ENCODE measurements at places on chromosomes 1 and 21.

DNA sequence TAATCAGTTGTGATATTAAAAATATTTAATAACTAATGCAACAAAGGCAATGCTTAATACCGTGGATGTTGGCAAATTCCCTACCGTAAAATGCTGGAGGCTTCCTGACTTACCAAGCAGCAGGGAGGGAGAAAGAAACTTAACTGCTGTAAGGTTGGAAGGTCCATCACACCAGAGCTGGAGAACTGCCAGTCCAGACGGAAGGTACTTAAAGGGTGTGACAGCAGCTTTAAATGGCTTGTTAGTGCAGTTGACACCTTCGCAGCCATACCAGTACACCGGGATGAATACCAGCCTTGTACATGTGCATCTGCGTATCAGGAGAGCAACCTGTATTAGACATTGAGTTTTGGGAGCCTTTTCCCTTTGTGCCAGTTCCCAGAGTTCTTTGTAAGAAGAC is 269.5 kb upstream of the NCAM2 start:
- DNase-seq = no peak

DNA sequence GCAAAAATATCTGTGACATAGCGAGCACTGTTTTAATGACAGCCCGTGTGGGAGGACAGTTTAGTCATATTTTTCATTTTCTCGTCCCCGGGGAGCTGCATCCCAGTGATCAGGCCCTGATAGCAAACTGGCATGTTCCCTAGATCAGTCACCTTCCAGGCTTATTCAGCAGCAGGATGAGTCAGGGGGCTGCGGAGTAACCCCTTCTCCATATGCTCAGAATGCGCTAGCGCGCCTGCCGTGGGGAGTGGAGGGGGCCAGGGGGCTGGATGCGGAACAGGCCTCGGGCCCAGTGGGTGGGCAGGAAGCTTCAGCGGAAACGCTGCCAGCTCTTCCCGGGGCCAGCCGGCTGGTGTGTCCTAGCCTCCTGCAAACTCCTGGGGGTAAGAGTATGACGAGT is 94.0 kb downstream of the KCND3 start:
- DNase-seq = no peak

DNA sequence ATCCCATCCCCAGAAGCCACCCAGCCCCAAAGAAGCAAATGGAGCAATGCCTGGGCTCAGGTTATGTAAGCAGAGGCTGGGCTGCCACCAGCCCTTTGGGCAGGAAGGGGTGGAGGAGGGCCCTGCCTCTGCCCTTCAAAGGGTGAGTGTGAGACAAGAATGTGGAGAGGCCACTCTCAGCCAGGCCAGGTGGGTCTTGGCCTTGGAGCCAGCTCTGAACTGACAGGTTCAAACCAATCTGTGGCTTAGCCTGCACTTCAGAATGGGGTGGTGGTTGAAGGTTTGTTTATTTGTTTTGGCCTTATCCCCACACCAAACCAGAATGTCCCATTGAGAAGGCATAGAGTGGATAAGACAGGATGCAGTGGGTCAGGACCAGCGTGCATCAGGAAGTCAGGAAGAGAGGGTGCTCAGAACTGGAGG is 29.8 kb downstream of the C1orf116 start:
- no peak for DNase-seq

DNA sequence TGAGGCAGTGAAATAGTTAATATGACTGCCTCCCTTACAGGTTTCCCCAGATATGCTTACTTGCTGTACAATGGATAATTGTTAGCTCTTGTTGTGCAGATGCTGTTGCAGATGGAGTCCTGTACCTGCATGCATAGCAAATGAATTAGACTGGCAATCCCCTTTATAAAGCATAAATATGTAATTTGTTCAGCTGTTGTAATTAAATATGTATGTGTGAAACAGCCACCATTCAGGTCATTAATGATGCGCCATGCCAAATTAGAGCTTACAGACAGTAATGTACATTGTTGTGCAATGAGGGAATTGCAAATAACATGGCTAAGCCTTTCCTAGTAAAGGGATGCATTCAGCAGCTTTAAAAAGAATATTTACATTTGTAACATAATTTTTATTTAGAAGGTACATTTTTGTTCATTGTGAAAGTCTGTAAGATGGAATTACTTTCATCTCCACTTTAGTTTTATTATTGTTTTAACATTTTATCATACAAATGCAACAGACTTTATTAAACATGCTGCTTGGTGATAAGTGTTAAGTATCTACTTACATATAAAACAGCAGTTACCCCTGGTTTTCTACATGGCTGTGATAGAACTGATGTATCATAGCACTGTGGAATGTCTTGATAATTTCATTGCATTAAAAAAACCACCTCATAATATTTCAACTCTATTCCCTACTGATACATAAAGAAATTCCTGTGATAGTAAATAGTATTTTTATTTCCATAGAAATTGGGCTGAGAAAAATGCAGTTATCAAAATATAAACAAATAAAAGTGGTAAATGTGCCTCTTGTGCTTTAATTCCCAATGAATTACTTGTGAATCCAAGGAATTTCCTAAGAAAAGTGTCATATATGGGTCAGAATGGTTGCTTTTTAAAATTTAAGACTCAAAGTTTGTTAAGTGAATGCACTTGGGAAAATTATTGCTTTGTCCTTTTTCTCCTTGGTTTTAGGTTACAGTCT is 99.0 kb downstream of the NFIA start:
- peak; percentile 62 for DNase-seq

- no peak for DNase-seq
Measured at GRCh38 chr1:162676087-162676486, 43.8 kb downstream of the DDR2 start.

DNA sequence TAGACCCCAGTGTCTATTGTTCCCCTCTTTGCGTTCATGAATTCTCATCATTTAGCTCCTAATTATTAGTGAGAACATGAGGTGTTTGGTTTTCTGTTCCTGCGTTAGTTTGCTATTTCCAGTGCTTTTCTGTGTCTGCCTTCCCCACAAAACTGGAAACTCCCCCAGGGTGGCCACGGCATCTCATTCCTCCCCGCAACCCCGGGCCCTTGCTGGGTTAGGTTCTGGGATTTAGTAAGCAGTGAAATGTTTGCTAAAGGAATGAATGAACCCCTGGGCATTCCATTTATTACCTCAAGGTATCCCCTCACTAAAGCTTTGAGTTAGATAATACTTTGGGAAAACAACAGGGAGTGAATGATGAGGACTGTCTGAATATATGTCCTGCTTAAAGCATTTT is 142.9 kb downstream of the GLUL start:
- DNase-seq = no peak

GRCh38 chr1:65393347-65393746 is 27.1 kb upstream of the LEPR start:
- no peak for DNase-seq

DNA sequence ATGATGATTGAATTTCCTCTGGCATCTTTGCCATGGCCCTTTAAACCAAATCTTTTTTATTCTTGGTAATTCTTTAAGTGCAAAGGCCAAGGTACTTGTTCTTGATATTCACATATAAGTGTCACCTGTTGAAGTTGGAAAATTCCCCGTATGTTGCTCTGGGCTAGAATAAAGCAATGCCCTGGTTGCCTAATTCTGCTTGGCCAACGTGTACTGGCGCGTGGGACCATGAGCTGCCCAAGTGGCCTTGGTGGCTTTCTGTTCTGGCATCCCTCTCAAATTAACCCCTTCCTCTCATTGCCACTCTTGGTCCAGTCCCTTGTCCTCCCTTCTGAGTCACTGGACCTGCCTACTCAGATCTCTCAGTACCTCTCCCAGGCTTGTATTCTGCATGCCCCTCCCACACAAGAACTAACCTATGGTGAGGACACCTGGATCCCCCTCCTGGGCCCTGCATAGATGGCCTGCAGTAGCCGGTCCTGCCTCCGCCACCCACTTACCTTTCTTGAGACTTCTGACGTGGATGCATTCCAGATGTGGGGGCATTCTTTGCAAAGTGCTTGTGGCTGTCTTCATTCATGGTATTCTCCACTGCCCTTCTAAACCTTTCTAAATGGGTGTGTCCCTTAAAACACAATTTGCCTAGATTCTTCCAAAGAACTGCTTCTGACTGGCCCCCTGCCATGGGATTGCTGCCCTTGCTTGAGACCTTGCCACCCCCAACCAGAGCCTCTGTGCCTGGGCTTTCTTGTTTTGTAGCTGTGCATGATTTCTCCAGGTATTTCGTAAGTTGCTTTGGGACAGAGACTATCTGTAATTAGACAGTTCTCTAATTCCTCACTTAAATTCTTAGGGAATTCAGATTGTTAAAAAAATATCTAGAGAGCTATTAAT is 152.4 kb downstream of the GALNT2 start:
- no peak for DNase-seq

- DNase-seq = no peak
Measured at GRCh38 chr1:246294263-246294662, 212.8 kb downstream of the SMYD3 start.

DNA sequence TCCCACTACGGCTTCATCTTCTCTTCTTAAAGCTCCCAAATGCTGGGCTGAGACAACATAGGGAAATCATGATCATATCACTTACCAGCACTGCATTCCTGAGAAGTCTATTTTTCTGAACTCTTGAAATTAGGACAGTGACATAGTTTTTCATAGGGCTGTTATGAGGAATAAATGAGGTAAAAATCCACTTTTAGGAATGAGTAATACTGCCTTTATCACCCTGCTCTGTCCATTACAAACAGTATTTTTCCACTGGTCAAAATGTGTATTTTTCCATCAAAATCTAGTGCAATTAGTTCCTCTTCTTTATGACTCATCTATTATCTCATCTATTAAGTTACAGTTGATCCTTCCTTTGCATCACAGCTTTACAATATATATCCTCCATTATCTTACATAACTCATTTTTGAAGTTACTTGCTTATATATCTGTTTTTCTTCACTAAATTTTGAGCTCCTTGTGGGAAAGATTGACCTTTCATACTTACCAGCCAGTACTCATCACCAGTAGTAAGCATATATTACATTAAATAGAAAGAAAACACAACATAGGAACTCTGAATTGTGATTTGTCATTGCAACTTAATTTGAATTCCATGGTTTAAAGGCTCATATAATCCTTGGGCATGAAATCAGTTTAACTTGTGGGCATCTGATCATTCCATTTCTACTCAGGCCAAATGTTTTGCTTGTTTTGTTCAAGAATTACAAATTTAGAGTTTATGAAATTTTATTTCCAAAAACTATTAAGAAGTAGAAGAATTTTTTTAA is 37.1 kb downstream of the PRRX1 start:
- DNase-seq = no peak

- no peak for DNase-seq
Measured at GRCh38 chr1:178743801-178744200, 18.8 kb downstream of the RALGPS2 start.

GRCh38 chr1:162067466-162067865 is 2.0 kb upstream of the NOS1AP start:
- no peak for DNase-seq

DNA sequence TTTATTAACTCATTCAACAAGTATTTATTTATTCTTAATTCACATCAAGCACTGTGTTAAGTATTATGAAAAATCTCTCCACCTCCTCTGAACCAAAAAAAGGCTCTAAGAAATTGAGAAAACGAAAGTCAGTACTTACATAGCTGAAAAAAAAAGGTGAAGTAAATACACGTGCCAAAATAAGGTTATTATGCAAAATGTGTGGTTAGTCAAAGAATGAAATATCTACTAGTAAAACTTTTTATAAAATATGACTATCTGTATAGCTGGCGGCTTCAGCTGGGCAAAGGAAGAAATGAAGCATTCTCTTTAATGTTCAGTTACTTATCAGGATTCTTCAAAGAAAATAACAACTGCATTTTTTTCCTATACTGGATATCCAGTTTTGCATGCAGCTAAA is 35.5 kb upstream of the ASPM start:
- DNase-seq = no peak

GRCh38 chr1:10704368-10704882 is 92.0 kb downstream of the CASZ1 start:
- DNase-seq = no peak

- no peak for DNase-seq
Measured at GRCh38 chr1:164926107-164926506, 367.1 kb downstream of the PBX1 start.

- DNase-seq = no peak
Measured at GRCh38 chr1:227845147-227845458, 29.6 kb downstream of the PRSS38 start.

DNA sequence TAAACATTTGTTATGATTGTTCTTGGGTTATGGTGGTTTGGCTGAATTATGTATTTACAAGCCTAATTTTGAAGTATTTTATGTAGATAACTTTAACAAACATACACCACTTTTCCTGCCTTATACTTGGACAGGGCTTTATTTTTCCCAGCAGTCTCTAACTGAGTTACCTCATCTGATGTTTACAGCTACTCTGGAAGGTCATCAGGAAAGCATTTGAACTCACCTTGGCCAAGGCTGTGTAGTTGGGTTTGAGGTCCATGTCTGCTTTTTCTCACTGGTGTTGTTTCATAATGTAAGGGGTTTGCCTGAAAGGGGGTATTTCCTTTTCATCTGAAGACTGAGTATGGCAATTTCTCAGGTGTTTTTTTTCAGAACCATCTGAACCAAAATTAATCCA is 193.5 kb downstream of the RWDD3 start:
- no peak for DNase-seq

Data from COR-L47 (cell line).